Astrocyte of the spinal cord (primary cell): ENCODE measurements at places on chromosomes 11 and 22.

GRCh38 chr11:72238040-72238450 lies 5.9 kb downstream of the PHOX2A start:
- peak; percentile 67 for DNase-seq

DNA sequence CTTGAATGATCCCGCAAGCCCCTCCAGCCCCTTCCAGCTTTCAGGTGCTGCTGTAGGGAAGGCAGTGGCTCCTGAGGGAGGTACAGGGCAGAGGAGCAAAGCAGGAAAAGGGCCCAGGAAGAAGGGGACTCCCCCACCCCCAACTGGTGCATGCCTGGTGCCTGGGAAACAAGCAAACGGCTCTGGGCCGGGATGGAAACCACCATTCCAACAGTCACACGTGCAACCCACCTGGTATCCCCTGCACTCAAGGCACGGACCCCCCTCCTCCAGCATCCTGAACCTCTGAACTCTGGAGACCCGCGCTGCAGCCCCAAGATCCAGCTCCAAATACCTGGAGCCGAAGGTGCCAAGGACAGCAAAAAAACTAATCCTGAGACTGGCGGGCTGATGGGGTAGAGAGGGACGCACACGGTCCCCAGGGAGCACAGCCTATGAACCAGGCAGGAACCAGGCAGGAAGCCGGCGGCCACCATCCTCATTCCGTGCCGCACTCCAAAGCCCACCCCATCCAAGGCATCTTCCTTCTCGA lies 537 bp downstream of the SCN4B start:
- DNase-seq: no peak

GRCh38 chr22:38737302-38738060 lies 18.3 kb downstream of the SUN2 start:
- DNase-seq: no peak

- DNase-seq: no peak
These were observed 230.2 kb downstream of the NTM start for GRCh38 chr11:131600628-131601027.

GRCh38 chr11:44725757-44726282 lies 942 bp upstream of the TSPAN18 start:
- DNase-seq: no peak

DNA sequence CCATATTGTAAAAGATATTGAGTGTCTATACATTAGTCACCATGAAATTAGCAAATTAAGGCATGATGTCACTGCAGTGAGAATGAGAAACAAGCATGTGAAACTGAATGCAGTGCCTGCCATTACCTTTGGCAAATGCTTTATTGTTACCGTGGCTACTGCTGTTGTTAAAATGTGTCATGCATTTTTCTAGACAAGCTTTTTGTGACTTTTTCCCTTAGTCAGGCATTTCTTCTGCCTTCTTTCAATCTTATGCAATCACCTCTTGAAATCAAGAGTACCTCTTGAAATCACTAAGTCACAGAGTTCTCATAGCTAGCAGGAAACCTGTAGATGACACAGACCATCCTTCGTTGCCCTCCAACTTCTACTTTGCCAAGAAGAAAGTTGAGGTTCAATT lies 461.7 kb upstream of the TENM4 start:
- no peak for DNase-seq

DNA sequence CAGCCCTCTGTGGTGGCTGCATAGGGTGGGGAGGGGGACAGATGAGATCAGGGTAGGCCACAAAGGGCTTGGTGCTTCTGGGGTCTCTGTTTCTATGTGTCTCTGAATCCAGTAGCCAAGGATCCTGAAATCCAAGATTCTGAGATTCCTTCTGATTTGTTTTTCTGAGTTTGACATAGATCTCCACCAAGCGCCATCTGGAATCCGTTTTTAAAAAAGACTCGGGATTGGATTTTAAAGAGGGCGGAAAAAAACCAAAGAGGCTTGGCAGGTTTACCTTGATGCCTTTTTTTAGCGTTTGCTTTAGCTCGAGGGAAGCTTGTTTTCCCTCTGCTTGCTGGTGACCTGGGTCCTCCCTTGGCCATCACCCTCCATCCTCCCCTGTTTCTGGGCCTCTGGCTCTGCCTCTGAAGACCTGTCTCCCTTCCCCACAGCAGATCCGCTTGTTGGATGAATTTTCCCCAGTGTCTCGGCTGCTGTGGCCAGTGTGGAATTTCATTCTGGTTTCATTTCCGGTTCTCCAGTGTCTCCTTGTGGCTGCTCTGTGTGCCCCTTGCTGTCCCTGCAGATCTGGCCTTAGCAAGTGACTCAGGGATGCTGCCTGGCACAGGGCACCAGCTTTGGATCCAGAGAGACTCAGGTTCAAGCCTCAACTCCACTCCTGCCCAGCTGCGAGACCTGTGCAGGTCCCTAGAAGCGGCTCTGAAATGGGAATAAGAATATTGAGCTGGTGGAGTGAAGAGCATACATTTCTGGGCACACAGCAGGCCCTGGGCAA lies 15.1 kb downstream of the SYNGR1 start:
- no peak for DNase-seq

GRCh38 chr22:29028468-29028867 lies 33.2 kb downstream of the C22orf31 start:
- DNase-seq: no peak

DNA sequence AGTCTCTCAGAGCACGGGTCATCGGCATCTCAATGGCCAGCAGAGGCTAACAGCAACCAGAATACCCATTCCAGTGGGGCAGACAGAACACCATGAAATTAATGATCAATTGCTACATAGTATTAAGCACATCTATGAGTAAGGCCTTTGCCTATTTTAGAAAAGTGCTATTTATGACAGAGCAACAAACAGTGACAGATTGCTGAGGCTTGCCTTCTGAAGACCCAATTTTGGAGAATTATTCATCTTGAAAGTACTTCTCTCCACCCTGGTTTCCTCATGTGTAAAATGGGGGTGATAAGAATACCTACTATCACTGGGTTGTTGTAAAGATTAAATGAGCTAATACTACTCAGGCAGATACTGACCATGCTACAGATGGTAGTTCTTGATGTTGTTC lies 232.7 kb downstream of the TENM4 start:
- no peak for DNase-seq

DNA sequence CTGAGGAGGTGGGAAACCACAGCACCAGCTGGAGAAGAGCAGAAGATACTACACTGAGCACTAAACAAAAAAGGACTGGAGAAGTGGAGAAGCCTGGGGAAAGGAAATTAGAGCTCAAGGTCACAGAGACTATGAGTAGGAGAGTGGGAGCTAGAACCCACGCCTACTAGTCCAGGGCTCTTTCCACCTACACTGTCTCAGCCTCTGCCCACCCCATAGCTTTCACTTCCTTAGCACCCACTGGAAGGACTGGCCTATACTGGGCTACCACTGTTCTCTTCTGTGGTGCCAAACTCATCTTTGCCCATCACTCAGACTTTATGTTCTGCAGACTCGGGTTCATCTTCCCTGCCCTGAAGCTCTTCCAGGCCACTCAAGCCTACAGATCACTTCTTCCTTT lies 94.3 kb upstream of the PHOX2A start:
- no peak for DNase-seq

DNA sequence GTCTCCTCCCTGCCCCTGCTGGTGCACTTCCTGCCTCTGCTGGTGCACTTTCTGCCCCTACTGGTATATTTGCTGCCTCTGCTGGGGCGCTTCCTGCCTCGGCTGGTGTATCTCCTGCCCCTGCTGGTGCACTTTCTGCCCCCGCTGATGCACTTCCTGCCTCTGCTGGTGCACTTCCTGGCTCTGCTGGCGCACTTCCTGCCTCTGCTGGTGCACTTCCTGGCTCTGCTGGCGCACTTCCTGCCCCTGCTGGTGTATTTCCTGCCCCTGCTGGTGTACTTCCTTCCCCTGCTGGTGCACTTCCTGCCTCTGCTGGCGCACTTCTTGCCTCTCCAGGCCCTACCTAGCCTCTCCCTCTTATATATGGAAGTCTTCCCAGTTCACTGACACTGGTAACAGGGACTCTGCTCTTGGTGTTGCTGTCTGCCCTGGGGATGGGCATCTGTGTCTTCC lies 10.1 kb downstream of the MTFP1 start:
- DNase-seq: no peak

- DNase-seq: no peak
These were observed 58.1 kb upstream of the PPP6R3 start for GRCh38 chr11:68402355-68403031.

DNA sequence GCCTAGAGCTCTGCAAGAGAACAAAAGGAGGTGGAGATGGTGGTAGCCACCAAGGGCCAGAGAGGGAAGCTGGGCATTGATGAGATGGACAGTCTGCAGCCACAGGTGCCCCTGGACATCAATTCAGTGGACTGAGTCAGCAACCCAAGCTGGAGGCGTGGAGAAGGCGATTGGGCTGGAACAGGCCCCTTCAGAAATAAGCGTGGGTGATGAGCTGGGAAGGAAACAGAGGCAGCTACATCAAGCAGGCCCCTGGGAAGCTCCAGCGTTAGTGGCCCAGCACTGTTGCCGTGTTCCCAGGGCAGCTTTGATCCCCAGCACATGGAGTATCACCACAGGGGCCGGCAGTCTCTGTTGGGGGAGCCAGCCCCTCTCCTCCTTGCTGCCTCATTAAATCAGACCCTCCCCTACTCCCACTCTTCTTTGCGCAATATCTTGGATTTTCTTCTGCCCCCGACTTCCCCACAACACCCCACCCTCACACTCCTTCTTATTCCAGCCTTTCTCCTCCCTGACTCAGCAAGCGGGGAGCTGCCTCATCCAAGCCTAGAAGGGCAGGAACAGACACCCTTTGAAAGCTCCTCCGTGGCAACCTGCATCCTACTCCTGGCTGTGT lies 31.7 kb upstream of the OAF start:
- no peak for DNase-seq

- DNase-seq: no peak
These were observed 39.4 kb upstream of the CEP295 start for GRCh38 chr11:93622043-93622442.

DNA sequence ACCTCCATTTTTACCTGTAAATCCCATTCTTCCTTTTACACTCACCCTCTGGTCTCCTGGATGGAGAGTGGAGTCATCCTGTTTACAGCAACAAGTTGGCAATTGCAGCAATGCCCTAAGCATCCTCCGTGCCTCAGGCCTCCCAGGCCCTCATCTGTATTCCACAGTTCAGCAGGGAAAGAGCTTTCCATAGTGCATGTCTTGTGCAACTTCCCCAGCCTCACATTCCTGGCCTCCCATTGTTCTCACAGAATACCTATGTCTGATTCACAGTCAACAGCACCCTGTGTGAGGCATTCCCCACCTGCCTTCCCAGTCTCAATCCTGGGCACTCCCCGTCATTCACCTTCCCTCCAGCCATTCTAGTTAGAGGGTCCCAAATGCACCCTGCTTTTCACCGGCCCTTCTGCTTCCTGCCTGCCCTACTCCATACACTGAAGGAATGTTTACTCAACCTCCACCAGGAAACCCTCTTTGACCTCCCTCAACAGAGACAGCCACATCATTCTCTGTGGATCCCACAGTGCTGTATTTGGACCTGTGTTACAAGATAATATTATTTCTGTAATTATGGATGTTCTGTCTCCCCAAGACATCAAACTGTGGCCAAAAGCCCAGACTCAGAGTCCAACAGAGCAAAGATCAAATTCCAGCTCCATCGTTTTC lies 405.7 kb downstream of the BUD13 start:
- peak; percentile 57 for DNase-seq

DNA sequence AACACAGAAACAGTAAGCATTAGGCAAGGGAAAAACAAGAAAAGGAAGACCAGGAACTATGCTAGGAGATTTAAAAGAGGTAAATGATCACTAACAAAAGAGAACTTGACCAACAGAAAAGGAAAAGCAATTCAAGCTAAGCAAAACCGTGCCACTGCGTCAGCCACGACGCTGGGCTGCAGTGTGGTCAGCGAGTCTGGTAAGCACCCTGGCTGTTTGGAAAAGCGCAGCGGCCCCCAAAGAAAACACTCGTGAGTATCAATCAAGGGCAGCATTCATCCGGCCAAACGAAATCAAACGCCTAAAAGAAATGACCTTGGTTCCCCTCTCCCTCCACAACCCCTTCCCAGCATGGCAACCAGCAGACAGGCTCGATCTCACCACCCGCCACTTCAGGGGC lies 28.8 kb downstream of the PACSIN2 start:
- DNase-seq: no peak

DNA sequence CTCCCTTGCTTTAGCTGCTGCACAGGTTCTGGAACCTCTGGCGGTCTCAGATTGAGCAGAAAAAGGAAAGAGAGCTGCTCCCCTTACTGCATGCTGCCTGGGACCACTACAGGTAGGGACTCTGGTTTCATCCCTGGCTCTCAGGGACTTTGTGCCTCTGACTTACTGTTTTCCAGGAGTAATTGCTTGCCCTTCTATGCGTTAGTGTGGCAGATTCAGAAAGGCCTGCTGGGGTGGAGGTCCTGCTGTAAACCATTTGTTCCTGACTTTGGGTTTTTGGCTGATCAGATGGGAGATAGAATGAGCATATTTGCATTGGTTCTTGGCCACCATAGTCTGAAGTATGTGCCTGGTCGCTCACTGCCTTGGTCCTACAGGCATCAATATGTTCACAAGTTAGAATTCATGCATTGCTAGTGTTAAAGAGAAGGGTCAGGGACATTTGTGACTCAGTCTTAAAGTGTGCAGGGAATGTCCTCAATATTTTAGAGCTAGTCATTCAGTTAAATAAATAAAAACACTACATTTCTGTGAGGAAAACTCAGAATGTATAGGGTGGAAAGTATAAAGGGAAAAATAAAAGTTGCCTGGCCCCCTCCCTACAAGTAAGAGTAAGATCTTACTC lies 78.0 kb downstream of the PISD start:
- peak; percentile 43 for DNase-seq

DNA sequence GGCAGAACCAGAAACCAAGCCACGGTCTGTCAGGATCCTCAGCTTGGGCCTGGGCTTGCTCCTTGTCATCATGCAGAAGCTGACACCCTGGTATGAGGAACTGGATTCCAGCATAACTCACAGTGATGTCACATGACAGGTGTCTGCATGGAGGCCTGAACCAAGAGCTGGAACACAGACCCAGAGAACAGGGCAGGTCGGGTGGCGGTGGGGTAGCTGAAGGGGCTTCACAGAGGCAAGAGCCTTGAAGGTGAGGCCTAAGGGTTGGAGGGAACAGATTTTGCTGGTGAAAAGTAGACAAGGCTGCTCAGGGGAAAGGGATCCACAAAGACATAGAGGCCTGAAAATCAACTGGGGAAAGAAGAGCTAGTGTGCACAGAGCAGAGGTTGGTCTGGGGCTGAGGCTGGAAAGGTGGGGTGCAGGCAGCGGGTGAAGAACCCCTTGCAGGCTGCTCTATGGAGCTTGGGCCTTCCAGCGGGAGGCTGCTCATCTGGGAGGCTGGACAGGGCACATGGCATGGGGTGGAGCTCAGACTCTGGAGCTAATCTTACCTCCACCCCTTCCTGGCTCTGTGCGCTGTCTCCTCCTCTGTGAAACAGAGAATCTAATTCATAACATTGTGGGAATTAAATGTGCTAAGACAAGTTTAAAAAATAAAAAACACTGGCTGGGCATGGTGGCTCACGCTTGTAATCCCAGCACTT lies 18.4 kb upstream of the RPS3 start:
- no peak for DNase-seq

GRCh38 chr11:44562845-44563460 lies 2.5 kb upstream of the CD82 start:
- DNase-seq: no peak
